ENCODE measurements at places on chromosomes 16 and 17.

DNA sequence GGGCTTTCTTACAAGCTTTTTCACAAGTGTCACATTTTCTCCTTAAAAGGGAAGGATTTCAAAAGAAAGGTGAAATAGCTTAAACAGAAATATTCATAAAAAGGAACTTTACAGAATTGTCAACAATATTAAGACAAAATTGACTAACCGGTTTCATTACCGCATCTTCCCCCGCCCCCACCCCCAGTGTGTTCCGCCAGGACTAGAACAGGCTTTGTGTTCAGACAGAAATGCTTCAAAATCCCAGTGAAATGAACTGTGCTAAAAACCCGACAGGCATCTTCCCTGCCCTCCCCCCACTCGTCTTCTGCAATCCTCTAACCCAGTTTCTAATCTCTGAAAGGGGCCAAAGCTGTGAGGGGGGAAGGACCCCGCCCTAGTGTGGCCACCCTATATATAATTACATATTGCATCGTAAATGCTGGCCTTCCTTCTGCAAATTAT, 990 bp upstream of the ROGDI start:
- DNase-seq: no peak

DNA sequence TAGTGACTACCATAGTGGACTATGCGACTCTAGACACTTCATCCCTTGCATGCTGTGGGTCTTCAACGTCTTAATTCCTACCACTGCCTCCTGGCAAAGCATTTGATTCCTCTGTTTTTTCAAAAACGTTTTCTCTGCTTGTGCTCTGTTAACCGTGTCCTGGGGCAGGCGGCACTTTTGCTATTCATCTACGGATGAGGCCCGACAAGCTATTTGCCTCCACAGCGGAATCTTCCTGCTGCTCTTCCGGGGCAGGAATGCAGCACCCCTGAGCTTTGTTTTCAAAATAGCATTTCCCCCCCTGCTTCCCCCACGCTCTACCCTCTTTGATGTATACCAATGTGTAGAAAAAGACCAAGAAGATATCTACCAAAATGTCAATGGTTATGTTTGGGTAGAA, 39.8 kb upstream of the METTL16 start:
- DNase-seq: no peak

- no peak for DNase-seq
Observed at GRCh38 chr17:65559461-65559803, 2.0 kb downstream of the AXIN2 start.

GRCh38 chr17:40194821-40195220, 17.6 kb downstream of the RAPGEFL1 start:
- no peak for DNase-seq

DNA sequence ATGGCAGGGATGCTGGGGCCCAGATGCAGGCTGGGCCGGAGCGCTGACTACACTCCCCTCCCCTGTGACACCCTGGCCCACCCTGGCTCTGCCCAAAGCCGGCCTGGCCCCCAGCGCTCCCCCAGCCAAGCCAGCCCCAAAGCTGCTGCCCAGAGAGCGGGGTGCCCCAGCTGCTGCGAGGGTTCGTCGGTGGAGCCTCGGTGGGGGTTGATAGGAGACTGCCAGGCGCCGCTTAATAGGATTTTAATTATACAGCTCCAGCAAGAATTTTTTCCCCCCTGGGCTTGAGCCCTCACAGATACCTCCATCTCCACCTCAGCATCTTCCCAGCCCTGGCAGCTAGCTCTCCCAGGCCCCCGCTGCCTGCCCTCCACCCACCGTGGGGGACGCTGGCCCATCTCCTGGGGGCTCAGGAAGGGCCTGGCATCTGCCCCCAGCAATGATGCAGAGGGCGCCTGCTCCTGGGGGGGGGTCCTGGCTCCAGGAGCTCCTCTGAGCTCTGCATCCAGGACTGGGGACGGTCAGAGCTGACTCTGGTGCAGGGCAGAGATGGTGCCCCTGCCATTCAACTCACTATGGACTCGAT, 36.8 kb upstream of the DLX4 start:
- DNase-seq: no peak

DNA sequence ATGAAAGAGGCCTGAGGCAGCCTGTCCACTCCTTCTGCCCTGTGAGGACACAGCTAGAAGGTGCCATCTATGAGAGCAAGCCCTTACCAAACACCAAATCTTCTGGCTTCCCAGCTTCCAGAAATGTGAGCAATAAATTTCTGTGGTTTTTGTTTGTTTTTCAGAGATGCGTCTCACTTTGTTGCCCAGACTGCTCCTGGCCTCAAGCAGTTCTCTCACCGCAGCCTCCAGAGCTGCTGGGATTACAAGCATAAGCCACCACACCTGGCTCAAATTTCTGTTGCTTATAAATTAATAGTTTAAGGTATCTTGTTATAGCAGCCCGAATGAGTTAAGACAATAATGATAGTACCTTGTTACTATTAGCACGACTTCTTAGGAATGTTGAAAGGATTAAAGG, 12.5 kb upstream of the SLC16A11 start:
- DNase-seq: no peak

DNA sequence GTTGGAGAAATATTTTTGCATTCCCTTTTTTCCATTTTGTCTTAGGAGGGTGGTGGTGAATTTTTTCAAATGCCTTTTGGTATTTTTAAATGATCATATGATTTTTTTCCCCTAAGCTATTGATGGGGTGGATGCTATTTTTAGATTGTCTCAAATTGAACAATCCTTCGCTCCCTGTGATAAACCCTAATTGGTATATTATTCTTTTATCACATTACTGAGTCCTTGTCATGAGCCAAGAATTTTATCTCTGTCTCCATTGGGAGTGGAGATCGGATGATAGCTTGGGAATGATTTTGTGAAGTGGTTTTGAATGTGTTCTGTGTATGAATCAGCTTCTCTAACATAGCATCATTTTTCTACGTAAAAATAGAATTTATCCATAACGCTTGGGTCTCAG, 15.4 kb downstream of the NECAB2 start:
- no peak for DNase-seq

DNA sequence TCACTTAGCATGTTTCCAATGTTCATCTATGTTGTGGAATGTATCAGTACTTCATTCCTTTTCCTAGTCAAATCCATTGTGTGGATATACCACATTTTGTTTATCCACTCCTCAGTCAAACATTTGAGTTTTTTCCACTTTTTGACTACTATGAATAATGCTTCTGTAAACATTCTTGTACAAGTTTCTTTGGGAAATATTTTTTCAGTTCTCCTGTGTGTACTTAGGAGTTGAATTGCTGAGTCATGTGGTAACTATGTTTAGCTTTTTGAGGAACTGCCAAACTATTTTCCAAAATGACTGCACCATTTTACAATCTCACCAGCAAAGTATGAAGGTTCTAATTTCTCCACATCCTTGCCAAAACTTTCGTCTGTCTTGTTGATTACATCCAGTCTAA, 223.7 kb upstream of the AXIN2 start:
- no peak for DNase-seq

- DNase-seq: no peak
Observed at GRCh38 chr16:85761861-85762260, 11.0 kb upstream of the C16orf74 start.

DNA sequence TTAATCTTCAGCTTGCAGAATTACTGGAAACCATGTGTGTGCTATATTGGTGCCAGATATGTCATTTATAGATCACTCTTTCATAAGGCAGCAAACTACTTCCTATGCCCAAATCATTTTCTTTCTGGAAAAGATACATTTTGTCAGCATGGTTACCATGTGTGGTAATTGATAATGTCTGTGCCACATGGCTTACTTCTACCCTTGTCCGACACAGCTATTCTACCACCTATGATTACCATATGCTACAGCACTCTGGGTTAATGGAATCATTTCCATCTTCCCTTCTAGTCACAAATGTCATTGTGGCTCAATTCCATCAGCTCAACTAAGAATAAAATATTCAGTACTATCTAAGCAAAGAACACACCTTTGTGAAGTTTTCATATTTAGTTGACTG, 8.0 kb upstream of the PPM1E start:
- DNase-seq: no peak

GRCh38 chr16:89413811-89414585, 76.4 kb downstream of the ANKRD11 start:
- no peak for DNase-seq

GRCh38 chr17:82920150-82920549, 80.3 kb upstream of the ZNF750 start:
- no peak for DNase-seq

DNA sequence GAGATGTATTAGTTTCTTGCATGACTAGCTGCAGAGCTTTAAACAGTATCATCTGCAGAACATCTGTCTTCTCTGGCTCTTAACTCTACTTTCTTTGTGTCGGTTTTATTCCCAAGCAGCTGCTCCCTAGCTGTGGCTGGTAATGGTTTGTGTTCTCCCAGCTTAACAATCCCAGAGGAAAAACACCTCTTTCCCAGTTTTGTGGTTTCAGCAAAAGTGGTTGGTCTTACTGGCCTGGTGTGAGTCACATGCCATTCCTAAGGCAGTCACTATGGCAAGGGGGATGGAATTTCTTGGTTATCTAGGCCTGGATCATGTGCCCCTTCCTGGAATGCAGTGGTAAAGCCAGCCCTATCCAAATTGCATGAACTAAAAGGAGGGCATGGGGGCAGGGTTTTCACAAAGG, 27.5 kb downstream of the OMG start:
- DNase-seq: no peak

GRCh38 chr17:40058186-40058784, 4.1 kb upstream of the MED24 start:
- no peak for DNase-seq

DNA sequence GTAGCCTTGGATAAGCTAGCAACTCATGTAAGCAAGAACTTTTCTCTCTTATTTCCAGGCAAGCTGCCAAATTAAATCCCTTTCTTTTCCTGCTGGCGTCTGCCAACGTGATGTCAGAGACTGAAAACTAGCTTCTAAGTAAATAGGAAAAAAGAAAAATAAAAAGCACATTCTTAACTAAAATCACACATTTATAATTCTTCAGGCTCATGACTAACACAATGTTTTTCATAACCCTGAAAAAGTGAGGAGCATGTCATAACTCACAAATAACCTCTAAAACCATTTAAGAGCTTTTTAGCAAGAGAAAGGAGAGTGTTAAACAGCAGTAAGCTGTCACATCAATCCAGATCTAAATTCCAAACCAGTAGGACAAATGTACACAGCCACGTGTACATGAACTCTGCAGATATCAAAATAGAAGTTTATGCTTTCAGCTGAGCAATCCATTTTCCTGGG, 110.0 kb downstream of the N4BP1 start:
- DNase-seq: no peak

DNA sequence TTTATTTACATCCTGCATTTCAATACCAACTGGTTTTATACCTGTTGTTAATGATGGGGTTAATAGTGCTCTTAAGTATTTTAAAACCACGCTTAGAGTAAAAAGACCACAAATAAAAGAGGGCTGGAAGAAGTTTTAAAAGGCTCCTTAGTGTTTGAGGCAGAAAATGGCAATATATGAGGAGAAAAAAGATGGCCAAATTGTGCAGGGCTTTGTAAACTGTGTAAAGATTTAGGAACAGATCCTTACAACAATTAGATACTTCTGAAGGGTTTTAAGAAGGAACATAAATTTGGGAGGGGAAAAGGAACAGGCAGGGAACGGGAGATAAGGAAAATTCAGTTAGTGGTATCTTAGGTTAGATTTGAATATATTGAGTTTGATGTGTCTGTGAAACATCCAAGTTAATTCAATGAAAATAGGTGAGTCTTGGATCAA, 12.7 kb downstream of the CDC27 start:
- no peak for DNase-seq

DNA sequence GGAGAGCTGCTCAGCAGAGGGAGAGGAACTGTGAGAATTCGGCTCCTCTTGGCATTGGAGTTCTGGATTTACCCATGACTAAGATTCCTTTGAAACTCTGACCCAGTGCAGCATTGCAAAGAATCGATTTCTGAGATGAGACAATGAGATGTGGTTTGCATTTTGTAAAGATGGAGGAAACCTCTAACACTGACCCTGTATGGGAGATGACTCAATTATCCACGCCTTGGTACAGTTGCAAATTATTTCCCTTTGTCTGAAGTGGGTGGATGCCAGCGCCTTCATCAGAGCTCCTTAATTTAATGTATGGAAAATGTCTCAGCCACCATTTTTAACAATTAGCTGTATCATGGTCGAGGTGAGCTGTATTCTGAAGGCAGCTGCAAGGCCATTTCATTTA, 53.4 kb downstream of the NUP93 start:
- no peak for DNase-seq

GRCh38 chr17:4542003-4542725, 13.0 kb downstream of the MYBBP1A start:
- no peak for DNase-seq

DNA sequence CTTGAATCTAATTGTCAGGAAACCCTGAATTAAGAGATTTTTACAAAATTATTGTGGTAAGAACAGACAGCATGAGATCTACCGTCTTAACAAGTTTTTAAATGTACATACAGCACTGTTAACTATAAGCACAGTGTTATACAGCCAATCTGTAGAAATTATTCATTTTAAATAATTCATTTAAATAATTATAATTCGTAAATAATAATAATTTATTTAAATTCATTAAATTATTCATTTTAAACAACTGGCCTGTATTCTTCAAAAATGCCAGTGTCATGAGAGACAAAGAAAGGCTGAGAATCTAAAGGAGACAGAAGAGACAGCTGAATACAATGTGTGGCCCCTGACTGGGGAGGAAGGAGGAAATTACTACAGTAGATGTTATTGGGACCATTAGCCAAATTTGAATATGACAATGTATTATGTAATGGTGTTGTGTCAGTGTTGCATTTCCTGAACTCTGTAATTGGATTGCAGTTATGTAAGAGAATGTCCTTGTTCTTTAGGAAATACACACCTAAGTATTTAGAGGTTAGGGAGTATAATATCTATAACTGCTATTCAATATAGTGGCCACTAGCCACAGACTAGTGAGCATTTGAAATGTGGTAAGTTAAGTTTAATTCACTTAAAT, 2.3 kb downstream of the RSAD1 start:
- no peak for DNase-seq

- no peak for DNase-seq
Observed at GRCh38 chr17:47735536-47736011, 2.5 kb downstream of the TBX21 start.

DNA sequence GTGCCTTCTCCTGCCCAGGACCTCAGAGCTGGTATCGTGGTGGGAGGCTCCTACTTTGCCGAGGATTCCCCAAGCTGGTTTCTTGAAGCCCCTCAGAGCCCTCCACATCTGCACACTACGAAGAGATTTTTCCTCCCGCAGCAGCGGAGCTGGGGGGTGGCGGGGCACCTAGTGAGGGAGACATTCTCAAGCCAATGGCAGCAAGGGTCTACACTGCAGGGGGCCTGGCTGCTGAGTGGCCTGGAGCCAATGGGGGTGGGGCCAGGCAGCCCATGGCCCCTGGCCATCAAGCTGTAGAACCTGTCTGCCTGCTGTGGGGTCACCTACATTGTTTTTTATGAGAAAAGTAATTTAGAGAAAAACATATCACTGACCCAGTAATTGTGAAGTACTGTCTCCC, 5.0 kb downstream of the SLC26A11 start:
- no peak for DNase-seq

- peak; percentile 75 for DNase-seq
Observed at GRCh38 chr17:75843577-75844529, at the start of gene UNC13D. TSS of gene UNC13D (minus strand) at chr17:75844404. CDS start at chr17:75844337, 67 bp downstream.

All from liver (tissue), 10 donors.